Activated naive CD4-positive, alpha-beta T cell treated with anti-CD3 and anti-CD28 coated beads, Interleukin-2, amount 50 U/mL, for 72 hours (primary cell): ENCODE measurements at places on chromosomes 11 and 22. TPM values are rescaled to one million over a fixed set of nuclear protein-coding genes. Genes with fewer than 3 reads are reported as not detected.

The TBCEL gene
- total RNA-seq, result 9.4 TPM

The KRTAP5-2 gene
- total RNA-seq, result not detected

GRCh38 chr11:1762537-1763302, 1.0 kb downstream of the CTSD start:
- DNase-seq, result no peak

- DNase-seq, result no peak
Measured at GRCh38 chr22:30906946-30907345, 61.6 kb downstream of the MORC2 start.

The TRIM6 gene
- total RNA-seq, result 1.6 TPM

- no peak for DNase-seq
Measured at GRCh38 chr11:103967985-103968384, 68.5 kb upstream of the DDI1 start.

DNA sequence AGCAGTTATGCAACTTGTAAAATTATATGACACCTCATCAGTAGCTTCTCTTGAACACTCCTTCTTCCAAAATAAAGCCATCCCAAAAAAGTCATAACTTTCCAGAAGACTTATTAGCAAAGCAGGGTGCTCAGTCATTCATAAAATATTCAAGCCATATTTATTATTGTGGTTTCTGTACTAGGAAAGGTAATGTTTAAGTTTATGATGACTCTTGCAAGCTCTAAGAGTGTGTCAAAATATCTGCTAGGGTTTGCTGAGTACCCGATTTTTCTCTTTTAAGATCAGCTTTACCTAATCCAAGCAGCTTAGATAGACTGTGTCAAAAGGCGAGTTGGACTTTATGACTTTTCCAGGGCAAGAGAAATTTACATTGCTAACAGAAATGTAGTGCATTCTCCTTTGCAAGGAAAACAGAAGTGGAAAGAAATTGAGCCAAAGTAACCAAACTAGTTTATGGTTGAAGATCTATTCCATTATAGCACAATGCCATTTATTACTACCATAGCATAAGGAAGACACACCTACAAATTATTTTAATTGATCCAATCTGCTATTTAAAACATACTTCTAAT, 98.0 kb upstream of the SOX6 start:
- no peak for DNase-seq

- no peak for DNase-seq
Measured at GRCh38 chr22:42283278-42284201, 13.1 kb upstream of the TCF20 start.

GRCh38 chr11:93608364-93608763, 53.1 kb upstream of the CEP295 start:
- DNase-seq, result no peak

The GAL gene
- total RNA-seq, result 3.5 TPM

- DNase-seq, result peak; percentile 42
Measured at GRCh38 chr11:47514825-47515647, 37.9 kb downstream of the CELF1 start.

DNA sequence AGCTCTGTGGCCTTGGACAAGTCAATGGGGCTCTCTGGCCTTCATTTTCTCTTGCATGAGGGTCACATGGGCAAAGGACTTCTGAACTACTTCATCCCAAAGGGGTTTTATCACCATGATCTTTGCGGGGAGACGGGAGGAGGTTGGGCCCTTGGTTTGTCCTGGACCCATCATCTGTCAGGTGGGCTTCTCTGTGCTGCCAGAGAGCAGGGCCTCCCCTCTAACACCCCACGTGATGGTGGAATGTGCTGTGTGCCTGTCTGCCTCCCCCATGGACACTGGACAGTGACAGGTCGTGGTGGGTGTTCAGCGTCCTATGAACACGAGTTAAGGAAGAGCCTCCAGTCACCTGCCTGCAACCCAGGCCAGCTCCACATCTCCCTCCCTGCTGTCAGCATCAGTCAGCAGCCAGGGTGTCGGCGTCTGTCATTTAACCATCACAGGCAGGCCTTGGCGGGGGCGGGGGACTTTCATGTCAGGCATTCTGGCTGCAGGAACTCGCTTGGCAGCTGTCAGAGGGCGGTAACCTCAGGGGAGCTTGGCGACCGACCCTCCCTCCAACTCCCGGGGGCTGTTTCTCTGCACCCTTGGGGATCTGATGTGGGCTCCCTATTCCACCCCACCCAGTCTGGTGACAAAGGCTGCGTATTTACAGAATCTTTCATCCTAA, 2.6 kb upstream of the SUN2 start:
- DNase-seq, result peak; percentile 73

- DNase-seq, result no peak
Measured at GRCh38 chr11:119650251-119650650, 78.7 kb downstream of the NECTIN1 start.

The ZNF215 gene
- total RNA-seq, result 1.8 TPM

The SLC25A18 gene
- total RNA-seq, result not detected

The CBX7 gene
- 43.8 TPM for total RNA-seq
